ENCODE measurements at places on chromosomes 2 and 18. TPM values are rescaled to one million over a fixed set of nuclear protein-coding genes. Genes with fewer than 3 reads are reported as not detected.

The PLB1 gene
- total RNA-seq = 1.3 TPM

The PPM1G gene
- 122 TPM for total RNA-seq

The COL4A3 gene
- 0.73 TPM for total RNA-seq

The AQP12B gene
- not detected for total RNA-seq

The DSC3 gene
- total RNA-seq = 11.1 TPM

The FHOD3 gene
- total RNA-seq = 18.1 TPM

The RAB17 gene
- total RNA-seq = 52.2 TPM

The OR6B2 gene
- total RNA-seq = not detected

The CCDC68 gene
- total RNA-seq = 2.6 TPM

The DNER gene
- total RNA-seq = 1.1 TPM

DNA sequence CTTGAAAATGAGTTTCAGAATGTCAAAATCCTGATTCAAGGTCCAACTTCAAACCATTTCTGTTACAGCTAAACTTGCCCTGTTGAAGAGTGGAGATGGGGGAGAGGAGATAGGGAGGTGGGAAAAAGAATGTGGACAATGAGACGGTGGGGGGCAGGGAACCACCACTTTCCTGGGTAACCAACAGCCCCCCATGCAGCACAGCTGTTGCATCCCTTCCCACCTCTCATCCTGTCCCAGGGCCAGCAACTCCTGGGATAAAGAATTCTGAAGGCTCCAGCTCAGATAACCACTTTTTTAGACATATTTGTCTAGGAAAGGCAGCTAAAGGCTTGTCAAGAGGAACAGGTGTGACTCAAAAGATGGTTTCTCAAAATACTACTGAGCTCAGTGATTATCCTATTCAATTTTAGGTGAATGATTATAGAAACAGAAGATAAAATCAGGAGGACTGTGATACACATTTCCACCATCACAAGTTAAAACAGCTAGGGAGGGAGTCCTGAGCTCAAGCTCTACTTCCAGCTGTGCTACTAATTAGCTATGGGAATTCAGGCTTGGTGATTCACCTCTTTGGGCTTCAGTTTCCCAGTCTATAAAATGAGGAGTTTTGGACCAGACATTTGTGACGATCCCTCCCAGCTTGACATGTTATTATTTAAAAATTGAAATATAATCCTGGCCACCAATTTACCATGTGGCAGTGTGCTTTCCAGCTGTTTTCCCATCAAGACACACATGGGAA, 36.3 kb downstream of the HDHD2 start:
- no peak for DNase-seq

DNA sequence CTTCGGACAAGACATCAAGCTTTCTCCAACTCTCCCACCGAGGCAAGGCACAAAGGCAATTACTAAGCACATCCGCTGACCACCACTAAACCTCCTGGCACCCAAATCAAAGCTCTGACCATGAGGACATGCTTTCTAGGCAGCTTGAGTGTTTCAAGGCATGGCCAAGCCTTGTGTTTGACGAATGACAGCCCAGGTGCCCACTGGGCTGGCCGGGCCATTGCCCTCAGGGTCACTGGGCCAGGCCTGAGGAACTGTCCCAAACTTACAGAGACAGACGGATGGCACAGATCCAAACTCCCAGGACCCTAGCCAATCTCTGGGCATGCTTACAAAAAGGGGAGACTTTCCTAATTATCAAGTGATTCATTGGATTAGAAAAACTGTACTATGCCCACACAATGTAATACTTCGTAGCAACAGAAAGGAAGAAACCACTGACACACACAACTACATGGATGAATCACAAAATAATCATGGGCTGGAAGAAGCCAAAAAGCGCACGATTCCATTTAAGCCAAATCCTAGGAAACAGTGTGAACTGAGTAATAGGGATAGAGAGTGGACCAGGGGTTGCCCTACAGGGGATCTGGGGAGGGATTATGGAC, 20.2 kb downstream of the CRACDL start:
- DNase-seq = peak; percentile 66

DNA sequence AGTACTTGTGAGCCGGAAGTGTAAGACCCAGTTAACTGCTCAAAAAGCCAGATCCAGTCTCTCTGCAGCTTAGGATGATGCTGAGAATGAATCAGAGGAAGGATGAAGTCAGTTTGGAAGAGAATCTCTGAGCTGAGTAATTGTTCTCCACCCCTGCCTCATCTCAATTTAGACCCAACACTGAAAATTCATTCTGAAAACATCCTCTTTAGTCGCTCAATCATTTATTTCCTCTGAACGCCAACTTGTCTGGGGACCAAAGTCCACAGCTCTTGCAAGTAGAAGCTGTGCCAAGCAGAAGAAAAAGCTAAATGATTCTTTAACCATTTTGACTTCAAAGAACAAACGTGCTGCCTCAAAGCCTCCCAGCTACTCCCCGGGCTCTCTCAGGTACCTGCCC, 177.1 kb upstream of the KLHL29 start:
- no peak for DNase-seq

- DNase-seq = peak; percentile 84
Measured at GRCh38 chr2:18154259-18154658, 275.8 kb downstream of the KCNS3 start.

GRCh38 chr2:240814946-240815760, 4.9 kb downstream of the KIF1A start:
- DNase-seq = no peak

- no peak for DNase-seq
Measured at GRCh38 chr2:29262681-29263260, 147.6 kb downstream of the CLIP4 start.

DNA sequence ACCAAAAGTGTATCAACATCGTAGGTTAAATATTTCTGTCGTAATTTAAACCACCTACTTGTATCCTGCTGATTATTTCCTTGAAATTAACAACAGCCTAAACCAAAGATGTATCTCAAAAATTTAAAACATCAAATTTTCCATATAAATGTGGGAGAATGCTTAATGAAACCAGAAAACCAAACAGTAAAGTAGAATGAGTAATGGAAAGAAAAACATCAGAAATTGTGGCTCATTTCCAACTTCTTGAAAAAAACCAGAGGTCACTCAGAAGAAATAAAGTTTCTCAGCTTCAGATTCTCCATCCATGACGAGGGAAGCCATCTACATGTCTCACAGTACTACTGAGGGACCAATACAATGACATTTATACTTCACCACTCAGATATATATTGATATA, 296.5 kb downstream of the NOL4 start:
- peak; percentile 1 for DNase-seq

DNA sequence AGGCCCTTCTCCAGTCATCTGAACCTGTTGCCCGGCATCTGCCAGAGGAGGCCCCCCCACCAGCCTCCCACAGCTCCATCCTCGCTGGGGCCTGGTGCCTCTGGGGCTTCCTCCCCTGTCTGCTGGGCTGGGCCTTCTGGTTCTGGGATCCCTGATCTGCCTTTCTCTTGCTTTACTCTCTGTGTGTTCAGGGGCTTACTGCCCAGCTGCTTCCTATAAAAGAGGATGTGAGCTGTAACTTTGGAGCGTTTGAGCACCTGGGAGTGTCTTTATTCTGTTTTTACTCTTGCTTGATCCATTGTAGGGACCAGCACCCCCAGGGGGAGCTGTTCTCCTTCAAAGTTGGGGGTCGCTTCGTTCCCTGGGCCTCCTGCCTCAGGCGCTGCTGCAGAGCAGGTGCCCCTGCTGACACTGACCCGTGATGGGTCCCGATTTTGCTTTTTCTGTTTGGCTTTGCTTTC, 23.1 kb upstream of the FAHD2A start:
- no peak for DNase-seq

DNA sequence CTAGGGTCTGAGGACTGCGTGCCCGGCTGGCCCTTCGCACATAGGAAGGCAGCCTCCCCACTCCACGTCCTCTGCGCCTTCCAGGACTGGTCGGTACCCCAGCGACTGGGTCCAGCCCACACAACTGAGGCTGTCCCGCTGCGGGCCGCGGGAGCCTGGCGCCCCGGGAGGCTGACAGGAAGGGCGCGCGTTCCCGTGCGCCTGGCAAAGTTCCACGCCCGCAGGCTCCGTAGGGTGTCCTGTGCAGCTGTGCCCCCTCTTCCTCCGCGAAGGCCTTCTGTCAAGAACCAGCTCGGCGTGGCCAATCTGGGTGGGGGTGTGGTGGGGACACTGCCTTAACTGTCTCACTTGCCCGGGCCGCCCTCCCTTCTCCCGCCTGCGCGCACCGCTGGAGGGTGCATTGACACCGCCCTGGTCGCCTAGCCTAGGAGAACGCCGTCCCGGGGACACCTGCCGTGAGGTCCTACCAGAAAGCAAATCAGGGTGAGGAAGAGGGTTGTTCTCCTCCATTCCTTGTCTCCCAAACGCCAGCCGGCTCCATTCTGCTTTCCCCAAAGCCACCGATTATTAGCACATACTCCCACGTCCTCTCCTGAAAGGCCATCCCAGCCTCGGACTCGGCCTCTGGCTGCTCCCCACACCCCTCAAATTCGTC, 618 bp upstream of the LYPD1 start:
- DNase-seq = peak; percentile 54

DNA sequence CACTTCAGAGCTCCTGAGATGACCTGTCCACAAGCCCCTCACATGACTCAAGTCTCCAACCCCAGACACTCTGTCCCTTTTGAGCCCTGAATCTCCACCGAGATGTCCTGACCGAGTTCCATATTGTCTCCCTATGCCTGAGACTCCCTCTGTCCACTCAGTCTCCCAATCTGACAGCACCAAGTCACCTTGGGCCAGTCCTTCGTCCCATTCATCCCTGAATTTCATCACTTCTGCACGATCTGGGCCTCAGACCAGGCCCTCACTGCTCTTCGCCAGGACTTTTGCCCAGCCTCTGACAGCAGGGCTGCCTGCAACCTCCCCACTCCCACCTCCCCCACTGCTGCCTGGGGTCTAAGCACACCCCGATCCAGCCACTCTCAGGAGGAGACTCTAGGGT, 4.3 kb upstream of the MOCOS start:
- no peak for DNase-seq

DNA sequence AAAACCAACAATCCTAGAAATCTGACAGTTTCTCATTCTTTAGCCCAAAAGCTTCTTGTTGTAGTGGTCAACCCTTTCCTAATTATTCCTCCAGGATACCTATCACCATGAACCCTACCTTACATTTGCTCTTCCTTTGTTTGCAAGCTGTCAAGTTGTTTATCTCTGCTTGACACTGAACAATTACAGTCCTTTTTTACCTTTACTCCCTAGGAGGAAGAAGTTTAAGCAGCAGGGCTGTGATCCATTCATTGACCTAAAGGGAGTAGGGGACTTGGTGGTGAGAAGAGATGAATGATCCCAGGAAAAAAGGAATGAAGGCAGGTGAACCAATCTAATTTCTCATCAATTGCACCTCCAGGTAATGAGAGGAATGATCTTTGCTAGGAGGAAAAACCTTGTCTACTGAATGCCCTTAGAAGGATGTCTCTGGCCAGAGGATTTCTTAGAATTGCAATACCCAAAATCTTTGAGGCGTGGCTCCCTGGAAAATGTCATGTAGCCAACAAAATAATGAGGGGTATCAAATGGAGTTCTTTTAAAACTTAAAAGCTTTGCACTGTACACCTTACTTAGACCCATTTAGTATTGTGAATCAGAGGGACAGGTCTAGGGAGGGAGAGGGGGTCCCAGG, 47.7 kb downstream of the MREG start:
- DNase-seq = no peak

- peak; percentile 88 for DNase-seq
Measured at GRCh38 chr2:108583903-108584520, 49.7 kb downstream of the LIMS1 start.

DNA sequence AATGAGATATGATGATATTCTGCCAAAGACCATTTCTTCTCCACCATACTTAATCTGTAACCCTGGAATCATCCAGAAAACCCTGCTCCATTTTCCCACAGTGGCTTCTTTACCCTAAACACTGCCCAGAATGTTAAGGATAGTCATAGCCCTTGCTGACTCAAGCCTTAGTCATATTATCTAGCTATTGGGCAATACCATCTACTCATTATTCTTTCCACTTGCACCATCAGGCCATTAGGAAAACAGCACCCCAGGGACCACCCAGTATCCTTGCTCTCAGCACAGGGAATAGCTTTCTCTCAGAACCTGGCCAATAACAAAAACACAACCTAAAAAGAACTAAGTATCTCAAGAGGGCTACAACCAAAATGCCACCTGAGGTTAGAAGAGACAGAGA, 445.7 kb upstream of the SLC14A2 start:
- DNase-seq = peak; percentile 75

GRCh38 chr2:222518570-222519381, 94.4 kb downstream of the SGPP2 start:
- DNase-seq = peak; percentile 46

- DNase-seq = peak; percentile 70
Measured at GRCh38 chr2:189548666-189549448, 31.7 kb downstream of the SLC40A1 start.

- DNase-seq = no peak
Measured at GRCh38 chr2:189318761-189319160, 122.5 kb upstream of the WDR75 start.

GRCh38 chr2:25740810-25741381, 67.5 kb upstream of the DTNB start:
- DNase-seq = no peak

GRCh38 chr2:11515490-11515981, 18.3 kb upstream of the GREB1 start:
- no peak for DNase-seq

- no peak for DNase-seq
Measured at GRCh38 chr2:17911491-17912260, 33.2 kb downstream of the KCNS3 start.
